ENCODE measurements at places on chromosomes 2 and 18.

GRCh38 chr2:64151476-64151875 is 7.3 kb upstream of the PELI1 start:
- no peak for DNase-seq

DNA sequence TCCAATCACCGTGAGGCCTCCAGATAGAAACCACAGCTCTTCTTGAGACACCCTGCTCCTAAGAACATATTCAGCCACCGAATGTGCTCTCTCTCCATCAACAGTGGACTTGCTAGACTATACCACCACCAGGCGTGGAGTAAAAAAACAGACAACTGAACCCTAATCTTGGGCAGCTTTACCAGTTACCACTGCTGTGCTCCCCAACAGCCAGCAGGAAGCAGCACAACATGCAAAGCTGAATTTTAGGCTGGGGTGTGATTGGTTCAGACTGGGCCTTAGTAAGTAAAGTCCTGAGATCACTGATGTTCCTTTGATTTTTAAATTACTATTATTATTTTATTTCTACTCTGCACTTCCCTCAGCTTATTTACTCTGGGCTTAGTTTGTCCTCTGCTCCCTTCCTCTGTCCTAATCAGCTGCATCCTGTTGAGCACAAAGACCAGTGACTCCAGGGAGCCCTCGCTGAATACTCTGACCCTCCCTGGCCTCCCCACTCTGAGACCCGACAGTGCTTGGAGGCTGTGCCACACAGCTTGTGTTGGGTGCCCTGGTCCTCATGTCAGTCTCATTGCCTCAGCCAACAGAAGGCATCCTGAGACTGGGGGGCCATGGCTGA is 21.9 kb downstream of the MRPL35 start:
- DNase-seq = peak; percentile 71

- peak; percentile 29 for DNase-seq
Measured at GRCh38 chr2:120267348-120267747, 14.7 kb downstream of the RALB start.

DNA sequence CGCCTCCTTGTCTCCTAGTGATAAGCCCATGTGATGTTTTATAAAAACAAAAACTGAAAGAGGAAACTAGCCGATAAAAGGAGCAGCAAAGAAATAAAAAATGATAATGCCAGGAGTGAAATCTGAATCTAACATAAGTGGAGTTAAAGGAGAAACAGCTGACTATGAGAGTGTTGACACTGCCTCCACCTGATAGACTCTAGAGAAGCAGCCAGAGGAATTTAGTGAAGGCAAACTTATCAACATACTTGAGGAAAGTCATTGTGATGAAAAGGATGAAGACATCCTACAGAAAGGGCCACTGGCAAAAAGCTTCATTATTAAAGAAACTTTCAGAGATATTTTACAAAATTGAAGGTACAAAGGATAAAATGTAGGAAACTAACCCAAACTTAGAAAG is 1.9 kb downstream of the M1AP start:
- no peak for DNase-seq

DNA sequence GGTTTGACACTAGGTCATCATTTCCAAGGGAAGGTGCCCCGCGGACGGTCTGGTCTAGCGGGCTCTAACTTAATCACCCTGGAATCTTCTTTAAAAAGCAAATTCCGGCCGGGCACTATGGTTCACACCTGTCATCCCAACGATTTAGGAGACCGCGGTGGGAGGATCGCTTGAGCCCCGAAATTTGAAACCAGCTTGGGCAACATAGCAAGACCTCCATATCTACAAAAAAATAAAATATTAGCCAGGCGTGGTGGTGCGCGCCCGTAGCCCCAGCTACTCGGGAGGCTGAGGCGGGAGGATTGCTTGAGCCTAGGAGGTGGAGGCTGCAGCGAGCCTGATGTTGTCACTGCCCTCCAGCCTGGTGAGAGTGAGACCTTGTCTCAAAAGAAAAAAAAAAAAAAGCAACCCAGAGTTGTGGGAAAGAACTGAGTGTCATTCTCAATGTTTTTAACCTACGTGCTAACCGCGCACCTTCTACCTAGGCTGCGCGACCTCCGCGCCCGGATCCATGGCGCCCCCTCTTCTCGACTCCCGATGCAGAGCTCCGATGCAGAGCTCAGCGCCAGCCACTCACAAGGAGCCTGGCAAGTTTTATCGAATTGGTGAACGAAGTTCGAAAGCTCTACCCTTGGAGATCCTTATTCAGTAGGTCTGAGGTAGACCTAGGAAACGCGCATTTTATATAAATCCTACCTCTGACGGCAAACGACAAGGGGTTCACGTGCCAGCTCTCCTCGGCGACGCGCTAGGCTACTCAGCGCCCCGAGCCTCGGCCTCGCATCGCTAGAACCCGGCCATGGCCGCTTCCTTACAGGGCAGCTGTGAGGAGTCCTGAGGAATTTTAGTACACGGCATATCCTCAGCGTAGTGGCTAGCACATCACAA is 888 bp upstream of the TWSG1 start:
- no peak for DNase-seq

DNA sequence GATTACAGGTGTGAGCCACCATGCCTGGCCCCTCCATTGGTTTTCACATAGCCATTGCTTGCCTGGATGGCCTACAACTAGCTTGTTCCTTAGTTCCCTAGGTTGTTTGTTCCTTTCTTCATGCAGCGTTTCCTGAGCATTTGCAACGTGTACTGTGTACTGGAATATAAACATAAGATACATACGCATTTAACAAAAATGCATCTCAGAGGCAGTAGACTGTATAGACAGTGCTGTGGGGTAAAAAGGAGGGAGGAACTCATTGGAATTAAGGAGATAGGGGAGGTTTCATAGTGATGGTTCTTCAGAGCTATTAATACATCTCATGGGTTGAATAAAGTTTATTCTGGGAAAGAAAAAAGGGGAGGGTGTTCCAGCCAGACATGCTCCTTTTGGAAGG is 260.5 kb upstream of the RASGRP3 start:
- DNase-seq = no peak

DNA sequence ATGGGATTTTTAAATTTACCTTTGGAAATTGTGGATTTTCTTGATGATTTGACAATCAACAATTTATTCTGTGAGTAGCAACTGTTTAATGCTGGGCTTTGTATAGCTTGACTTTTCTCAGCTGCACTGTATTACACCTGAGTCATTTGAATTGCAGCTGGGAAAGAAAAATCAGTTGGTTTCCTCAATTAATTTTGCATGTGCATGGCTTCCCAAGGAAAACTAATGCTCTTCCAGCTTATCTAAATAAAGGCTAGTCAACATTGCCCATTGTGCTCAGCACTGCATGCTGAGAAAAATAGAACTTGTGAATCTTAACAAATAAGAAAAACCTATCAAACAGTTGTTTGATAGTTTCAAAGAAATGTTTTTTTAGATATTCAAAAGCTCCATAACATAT is 268.3 kb upstream of the CDH20 start:
- DNase-seq = no peak

DNA sequence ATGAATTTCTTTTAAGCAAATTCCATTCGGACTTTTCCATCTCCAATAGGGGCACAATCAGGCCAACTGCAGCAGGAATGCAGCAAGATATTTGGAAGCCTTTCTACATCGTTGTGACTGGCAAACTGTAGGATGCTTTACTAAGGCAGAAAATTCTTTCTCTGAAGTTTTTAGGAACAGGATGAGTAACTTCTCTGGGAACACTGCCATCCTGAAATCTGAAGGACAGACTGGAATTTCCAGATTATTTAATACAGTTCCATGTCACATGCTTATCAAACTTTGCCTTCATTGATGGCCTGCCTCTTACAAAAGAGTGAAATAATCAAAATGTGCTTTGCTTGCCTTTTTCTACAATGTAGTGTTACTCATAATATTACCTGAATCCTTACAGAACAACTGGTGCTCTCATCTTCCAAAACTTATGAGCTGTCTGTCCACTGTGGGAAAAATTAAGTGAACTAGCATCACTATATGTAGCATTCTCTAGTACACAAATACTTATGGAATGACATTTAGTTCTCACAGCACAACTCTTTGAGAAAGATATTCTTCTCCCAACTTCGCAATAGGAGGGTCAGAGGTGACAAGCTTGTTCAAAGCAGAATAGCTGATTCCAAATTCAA is 32.0 kb upstream of the MAP2 start:
- DNase-seq = no peak
